ENCODE measurements at places on chromosomes 2 and 18. TPM values are rescaled to one million over a fixed set of nuclear protein-coding genes. Genes with fewer than 3 reads are reported as not detected.
A peak's percentile ranks its signal among the peaks of the same experiment; 100 is the strongest.

DNA sequence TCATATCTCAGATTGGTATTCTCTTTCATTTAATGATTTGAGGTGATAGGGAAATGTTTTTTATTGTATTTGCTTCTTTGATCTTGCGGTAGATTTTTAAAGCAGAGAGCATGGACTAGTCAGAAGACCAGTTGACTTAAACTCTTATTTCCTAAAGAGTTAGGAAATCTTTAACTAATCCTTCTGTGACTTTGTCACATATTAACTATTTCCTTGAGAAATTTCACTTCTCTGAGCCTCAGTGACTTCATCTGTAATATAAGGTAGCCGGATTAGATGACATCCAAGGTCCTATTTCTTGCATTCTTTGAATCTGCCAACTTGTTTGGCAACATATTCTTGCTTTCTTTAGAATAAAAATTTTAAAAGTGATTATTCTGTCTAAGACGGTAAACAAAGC, 55.6 kb downstream of the MTX2 start:
- H3K27ac ChIP-seq, result no peak overlapping the region
- no peak overlapping the region for H3K4me3 ChIP-seq
- no peaks in the 10 kb centered on the region for H3K36me3 ChIP-seq
- no peaks in the 10 kb centered on the region for H3K27me3 ChIP-seq
- no peak for DNase-seq
- peaks cover 13% of the 10 kb centered on the region for H3K4me1 ChIP-seq

DNA sequence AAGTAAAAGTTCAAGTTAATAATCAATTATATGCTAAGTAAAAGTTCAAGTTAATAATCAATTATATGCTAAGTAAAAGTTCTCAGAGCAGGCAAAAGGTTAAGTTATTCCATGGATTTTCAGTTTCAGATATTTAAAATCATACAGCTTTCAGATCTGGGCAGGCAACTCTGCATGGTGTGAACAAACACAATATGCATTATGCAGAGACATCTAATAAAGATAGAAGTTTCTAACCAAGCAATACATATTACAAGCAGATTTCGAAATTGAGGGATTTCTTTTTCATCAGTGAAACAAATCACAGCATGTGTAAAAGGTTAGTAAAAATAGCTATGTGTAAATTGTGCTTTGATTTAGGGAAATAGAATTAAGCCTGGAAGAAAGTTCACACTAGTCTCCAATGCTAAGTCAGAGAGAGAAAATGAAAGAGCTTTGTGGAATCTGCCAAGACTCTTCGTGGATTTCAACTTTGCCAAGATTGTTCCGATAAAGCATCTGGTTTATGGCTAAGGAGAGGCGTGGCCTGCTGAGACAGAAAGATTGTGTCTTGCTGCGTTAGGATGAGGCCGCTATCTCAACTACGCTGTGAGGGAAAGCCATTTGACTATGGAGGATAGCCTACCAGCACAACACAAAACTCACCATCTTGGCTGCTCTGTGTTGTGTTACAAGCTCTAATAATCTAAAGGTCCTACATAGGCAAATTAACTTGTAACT, 60.1 kb upstream of the SLC16A14 start:
- no peak overlapping the region for H3K27ac ChIP-seq
- no peaks in the 10 kb centered on the region for H3K4me1 ChIP-seq
- no peaks in the 10 kb centered on the region for H3K27me3 ChIP-seq
- H3K36me3 ChIP-seq, result no peaks in the 10 kb centered on the region

GRCh38 chr18:54830260-54830659, 2.0 kb downstream of the RAB27B start:
- H3K4me1 ChIP-seq, result peaks cover 4% of the 10 kb centered on the region
- H3K4me3 ChIP-seq, result no peak overlapping the region
- no peaks in the 10 kb centered on the region for H3K36me3 ChIP-seq
- no peak overlapping the region for H3K27ac ChIP-seq

DNA sequence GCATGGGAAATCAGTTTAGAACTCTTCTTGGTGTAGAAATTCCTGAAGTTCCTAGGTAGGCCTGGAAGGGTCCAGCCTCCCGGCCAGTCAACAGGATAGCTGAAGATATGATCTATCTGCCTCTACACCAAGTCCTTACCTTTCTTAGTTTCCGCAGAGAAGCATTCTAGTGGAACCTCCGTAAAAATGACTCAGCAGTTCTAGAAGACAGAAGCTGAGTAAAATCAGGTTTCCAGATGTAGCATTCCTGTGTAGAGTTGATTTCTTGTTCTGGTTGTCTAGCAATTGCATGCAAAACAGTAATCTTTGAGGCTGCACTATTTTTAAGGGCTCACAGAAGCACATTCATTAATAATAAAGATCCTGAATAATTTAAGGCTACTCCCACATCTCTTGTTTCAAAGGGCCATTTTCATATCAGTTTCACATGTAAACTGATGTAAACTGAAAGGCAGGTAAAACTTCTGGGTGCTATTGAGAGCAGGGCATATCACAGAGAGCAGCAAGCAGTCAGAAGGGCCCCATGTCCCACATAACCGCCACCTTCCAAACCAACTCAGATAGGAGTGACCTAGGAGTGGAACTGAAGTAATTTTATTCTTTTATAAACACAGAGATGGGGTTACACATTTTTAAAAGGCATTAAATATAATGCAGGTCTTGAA, 3.2 kb upstream of the DYTN start:
- H3K4me3 ChIP-seq, result no peak overlapping the region
- no peaks in the 10 kb centered on the region for H3K4me1 ChIP-seq
- H3K27me3 ChIP-seq, result no peaks in the 10 kb centered on the region

DNA sequence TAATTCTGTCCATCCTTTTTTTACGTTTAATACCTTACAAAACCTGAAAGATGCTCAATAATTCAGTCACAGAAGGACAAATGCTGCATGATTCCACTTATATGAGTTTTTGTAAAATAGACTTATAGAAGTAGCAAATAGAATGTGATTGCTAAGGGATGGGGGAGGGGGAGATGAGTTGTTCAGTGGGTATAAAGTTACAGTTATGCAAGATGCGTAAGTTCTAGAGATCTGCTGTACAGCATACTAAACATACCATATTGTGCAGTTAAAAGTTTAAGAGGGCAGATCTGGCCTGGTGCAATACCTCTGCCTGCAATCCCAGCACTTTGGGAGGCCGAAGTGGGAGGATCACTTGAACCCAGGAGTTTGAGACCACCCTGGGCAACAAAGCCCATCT, 78.8 kb downstream of the TET3 start:
- DNase-seq, result no peak
- no peak overlapping the region for H3K27ac ChIP-seq
- H3K27me3 ChIP-seq, result no peaks in the 10 kb centered on the region
- no peak overlapping the region for H3K4me3 ChIP-seq

DNA sequence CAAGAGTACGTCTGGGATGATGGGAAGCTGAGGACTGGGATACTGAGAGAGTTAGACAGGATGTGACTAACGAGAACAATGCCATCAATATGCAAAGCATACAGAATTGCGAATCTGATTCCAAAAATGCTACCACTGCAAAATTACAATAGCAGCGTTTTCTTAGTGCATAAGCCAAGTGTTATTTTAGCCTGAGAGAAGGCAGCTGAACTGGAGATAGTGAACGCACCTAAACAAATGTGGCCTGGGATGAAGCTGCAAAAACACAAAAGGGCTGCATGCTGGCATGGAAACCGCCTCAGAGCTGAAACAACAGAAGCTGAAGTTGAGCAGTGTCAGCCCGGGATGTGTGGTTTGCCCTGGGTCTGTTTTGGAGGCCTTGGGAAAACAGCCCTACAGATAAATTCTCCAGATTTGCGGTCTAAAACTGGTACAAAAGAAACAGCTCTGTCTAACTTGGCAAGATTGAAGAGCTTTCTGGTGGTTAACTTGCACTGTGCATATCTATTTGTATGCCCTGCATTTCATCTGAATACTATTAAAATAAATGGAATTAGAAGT, 45.5 kb downstream of the LYPD6 start:
- H3K27ac ChIP-seq, result no peak overlapping the region
- DNase-seq, result no peak
- H3K36me3 ChIP-seq, result no peaks in the 10 kb centered on the region
- peaks cover 14% of the 10 kb centered on the region for H3K27me3 ChIP-seq

- H3K27me3 ChIP-seq, result no peaks in the 10 kb centered on the region
- no peak overlapping the region for H3K27ac ChIP-seq
- no peak overlapping the region for H3K4me3 ChIP-seq
- H3K4me1 ChIP-seq, result no peaks in the 10 kb centered on the region
- no peaks in the 10 kb centered on the region for H3K36me3 ChIP-seq
Observed at GRCh38 chr18:26474542-26474941, 73.8 kb downstream of the KCTD1 start.

DNA sequence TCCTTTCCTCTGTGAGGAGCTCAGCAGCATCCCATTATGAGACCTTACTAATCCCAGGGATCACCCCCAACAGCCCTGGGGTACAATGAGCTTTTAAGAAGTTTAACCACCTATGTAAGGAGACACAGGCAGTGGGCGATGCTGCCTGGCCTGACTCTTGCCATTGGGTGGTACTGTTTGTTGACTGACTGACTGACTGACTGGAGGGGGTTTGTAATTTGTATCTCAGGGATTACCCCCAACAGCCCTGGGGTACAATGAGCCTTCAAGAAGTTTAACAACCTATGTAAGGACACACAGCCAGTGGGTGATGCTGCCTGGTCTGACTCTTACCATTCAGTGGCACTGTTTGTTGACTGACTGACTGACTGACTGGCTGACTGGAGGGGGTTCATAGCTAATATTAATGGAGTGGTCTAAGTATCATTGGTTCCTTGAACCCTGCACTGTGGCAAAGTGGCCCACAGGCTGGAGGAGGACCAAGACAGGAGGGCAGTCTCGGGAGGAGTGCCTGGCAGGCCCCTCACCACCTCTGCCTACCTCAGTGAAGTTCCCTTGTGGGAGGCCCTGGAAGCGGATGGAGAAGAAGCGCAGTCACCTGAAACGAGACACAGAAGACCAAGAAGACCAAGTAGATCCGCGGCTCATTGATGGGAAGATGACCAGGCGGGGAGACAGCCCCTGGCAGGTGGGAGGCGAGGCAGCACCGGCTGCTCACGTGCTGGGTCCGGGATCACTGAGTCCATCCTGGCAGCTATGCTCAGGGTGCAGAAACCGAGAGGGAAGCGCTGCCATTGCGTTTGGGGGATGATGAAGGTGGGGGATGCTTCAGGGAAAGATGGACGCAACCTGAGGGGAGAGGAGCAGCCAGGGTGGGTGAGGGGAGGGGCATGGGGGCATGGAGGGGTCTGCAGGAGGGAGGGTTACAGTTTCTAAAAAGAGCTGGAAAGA, 7.6 kb downstream of the PROC start:
- DNase-seq, result no peak
- H3K27ac ChIP-seq, result no peak overlapping the region
- no peak overlapping the region for H3K4me3 ChIP-seq
- H3K4me1 ChIP-seq, result no peaks in the 10 kb centered on the region

GRCh38 chr2:71070294-71071093, 2.0 kb downstream of the NAGK start:
- peak; percentile 47 for DNase-seq

FNDC4 gene
- total RNA-seq, result 15.6 TPM

FAM110C gene
- total RNA-seq, result 10.2 TPM

ACMSD gene
- total RNA-seq, result 6.5 TPM

GREB1 gene
- 4.0 TPM for total RNA-seq

MLPH gene
- total RNA-seq, result 12.3 TPM

SERPINB3 gene
- total RNA-seq, result 0.17 TPM
